GM23248 (cell line): ENCODE measurements at places on chromosomes 4 and X.

- peak; percentile 54 for DNase-seq
Measured at GRCh38 chr4:53931461-53931961, 132.9 kb downstream of the CHIC2 start.

- DNase-seq = no peak
Measured at GRCh38 chr4:81811562-81812293, 340.0 kb upstream of the RASGEF1B start.

GRCh38 chr4:145881989-145882388, 56.6 kb downstream of the ZNF827 start:
- DNase-seq = no peak

GRCh38 chr4:26013629-26014028, 99.6 kb downstream of the SMIM20 start:
- no peak for DNase-seq

GRCh38 chr4:76457885-76458284, 22.9 kb downstream of the SHROOM3 start:
- DNase-seq = no peak

DNA sequence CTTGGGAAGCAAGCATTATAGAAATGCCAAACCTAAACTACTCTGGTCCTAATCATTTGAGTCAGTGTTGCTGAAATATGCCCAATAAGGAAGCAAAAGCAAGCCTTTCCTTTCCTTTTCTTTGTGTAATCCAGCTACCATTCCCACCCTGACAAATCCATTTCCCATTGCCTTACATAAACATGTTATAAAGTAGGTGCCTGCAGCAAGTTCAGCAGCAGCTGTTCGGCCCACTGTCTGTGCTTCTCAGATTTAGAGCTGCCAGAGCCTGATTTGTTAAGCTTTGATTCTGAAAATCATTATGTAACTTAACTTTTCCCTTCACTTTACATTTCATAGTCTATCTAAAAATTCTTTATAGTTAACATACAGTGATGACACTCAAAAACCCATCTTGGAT, 148.6 kb downstream of the EPHA5 start:
- DNase-seq = no peak

DNA sequence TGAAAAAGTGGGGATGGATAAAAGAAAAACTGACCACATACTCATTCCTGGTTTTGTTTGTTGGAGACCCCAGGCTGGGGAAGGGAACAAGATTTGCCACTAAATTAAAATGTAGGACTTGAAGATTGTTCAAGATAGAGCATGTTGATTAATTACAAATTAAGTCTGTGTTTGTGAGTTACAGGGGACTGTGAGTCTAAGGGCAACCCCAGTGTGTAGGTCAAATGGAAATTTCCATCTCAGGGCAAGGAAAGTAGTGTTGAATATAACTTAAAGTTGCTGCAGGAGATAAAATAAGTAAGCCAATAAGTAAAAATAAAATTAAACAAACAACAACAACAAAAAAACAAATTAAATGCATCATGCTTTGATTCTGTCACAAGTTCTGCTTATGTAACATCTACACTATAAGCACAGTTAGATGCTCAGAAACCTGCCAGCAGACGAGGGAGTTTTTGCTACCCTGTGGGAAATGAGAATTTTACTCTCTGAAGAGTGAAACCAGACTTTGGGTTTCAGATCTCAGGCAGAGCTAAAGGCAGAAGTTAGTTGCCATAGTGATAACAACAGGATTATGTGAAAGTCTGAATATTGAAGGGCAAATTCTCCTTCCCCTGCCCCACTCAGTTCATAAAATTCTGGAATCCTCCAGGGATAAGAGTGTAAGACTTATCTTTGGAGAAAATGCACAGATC, 352.3 kb downstream of the GRXCR1 start:
- no peak for DNase-seq

DNA sequence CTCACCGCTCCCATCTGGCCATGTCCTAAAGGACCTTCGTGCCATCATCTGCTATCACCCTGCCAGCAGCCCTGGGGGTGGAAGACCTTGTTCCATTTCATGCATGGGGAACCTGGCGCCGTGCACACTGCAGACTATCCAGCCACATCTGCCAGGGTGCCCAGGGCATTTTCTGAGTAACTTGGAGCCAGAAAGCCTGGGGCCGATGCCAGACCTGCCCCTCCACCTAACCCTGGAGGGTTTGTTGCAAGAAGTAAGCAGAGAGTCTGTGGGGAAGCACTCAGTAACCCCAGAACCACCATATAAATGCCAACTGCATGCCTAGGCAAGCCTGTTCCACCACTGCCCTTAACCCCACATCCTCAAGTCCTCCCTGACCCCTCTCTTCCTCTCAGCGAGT, 7.3 kb downstream of the HAUS7 start:
- no peak for DNase-seq

- DNase-seq = no peak
Measured at GRCh38 chrX:20382082-20382481, 115.4 kb upstream of the RPS6KA3 start.

- no peak for DNase-seq
Measured at GRCh38 chrX:136491832-136492231, 4.1 kb downstream of the BRS3 start.

DNA sequence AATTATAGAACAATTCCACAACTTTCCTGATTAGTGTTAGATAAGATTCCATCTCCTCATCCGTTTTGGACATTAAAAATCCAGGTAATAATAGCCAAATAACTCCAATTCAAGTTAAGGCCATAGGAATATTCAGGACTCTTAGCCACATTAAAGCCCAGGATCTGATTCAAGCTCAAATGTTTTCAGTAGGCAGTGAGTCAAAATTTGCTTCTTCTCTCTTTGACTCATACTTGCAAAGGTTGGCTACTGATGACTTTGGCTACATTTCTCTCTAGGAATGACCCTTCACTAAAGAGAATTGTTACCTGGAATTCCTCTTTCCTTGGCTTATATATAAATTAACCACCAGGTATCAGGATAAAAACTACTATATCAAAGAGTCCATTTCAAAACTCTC, 354.9 kb upstream of the HS3ST1 start:
- no peak for DNase-seq

- no peak for DNase-seq
Measured at GRCh38 chr4:142447009-142447408, 399.1 kb downstream of the INPP4B start.

DNA sequence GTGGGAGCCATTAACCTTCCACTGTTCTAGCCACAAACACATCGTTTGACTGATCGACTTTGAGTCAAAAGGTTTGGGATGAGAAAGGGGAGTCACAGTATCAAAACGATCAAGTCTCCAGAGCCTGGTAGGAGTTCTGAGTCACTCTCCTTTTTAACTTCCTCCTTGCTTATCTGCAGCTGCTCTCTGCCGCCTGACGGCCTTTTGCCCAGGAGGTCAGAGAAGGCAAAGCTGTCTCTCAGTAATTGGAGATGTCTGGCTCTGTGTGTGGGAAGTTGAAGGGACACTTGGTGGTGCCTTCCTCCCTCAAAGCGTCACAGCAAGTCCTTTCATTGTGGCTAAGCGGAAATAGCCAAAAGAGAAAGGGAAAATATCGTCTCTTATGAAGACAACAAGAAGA, 63.1 kb downstream of the ANOS1 start:
- no peak for DNase-seq

GRCh38 chrX:31421441-31421840, 349.6 kb upstream of the FTHL17 start:
- DNase-seq = no peak

- DNase-seq = no peak
Measured at GRCh38 chr4:155402941-155403340, 26.2 kb upstream of the MAP9 start.

DNA sequence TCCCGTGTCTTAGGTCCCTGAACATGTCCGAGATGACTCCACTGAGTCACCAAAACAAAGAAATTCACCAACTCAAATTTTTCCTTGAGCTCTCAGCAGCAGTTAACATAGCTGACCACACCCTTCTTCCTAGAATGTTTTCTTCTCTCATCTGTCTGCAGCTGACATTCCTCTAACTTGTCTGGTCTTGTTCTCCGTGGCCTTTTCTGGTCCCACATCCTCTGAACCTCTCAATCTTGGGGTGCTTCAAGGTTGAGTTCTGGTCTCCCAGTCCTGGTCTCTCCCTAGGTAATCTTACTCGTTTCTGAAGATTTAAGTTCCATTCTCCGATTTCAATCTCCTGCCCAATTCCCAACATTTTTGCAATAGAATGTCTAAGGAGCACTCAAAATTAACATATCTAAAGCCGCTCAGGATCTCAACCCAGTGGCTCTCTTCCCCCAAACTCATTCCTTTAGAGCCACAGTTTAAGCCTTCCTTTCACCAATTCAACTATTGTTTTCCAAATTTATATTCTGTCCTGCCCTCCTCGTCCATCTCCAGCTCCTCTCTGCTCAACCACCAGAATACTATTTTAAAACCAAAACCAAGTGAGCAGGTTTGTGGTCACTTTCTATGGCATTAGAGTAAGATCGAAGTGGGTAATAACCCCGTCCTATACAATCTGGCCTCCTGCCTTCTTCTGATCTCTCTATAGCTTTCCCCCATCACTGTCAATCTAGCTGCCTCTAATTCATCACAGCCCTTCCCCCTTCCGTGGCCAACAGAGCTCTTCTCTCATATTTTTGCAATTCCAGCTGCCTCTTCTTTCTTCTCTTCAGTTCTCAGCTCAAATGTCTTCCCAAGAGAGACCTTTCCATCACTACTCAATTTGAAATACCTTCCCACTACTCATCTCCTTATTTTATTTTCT, 1.2 kb downstream of the TRIML2 start:
- DNase-seq = peak; percentile 1

GRCh38 chr4:145734031-145734430, 54.1 kb downstream of the C4orf51 start:
- peak; percentile 45 for DNase-seq

DNA sequence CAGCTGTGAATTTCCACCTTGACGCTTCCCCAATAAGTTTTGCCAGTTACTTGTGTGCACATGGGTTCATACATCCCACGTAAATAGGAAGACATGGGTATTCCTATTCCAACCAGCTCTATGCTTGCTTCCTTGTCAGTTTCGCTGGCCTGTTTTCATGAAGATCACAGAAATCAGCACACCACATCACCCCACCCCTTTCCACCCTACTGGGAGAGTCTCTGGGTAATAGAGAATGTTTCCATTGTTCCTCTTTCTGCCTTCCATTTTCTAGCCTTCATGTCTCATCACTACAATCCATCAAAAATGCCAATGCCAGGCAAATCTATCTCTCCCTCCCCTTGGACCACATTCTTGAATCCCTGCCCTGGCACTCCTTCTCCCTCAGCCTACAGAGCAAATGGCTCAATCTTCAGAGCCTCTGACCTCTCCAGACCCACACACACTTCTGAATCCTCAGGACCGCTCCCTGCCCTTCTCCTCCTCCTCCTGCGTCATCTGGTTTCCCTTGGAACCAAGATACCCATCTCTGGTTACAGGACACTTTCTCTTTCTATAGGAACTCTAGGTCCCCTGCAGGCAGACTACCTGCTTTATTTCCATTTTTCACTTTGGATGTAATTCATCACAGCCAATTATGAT, 323.3 kb downstream of the DHX15 start:
- peak; percentile 7 for DNase-seq

- no peak for DNase-seq
Measured at GRCh38 chr4:81084634-81085033, 54.1 kb downstream of the BMP3 start.

DNA sequence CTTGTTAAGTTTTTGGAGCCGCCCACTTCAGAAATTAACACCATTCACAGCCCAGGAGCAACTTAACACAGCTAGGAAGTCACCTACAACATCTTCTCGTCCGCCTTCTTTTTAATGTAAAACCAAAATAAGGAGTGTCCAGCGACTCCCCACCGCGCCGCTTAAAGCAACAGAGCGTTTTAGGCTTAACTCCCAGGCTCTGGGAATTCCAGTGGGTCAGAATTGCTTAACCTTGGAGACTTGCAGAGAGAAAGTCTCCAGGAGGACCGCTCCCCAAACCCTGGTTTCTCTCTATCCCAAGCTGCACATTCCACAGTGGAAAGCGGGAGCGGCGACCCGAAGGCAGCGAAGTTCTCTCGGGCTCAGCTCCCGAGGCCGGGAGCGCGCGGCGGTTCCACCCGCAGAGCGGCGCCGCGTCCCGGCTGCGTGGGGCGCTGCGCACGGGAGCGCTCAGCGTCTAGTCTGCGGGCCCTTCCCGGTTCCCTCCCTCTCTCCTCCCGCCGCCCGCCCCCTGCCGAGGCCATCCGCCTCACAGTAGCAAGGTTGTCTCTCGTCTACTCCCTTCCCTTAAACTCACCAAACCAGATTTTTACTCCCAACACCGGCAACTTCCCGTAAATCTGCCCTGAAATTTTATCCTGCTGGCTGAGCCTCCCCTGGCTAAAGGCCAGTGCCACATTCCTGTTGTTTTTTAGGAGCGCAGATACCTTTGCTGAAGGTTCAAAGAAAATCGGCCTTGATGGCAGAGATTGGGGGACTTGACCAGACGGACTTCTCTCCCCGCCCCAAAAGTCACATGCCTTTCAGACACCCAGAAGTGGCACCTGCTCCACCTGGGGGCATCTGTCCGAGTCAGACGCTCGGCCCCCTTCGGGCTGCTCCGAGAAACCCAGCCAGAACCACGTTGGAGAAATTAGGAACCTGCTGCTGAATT, at the start of gene RBM47:
RBM47 (minus strand) TSS at position 464 of the 934 bp plus-strand sequence. CDS start 190,971 bp downstream, outside the sequence.
- peak; percentile 76 for DNase-seq

- DNase-seq = no peak
Measured at GRCh38 chr4:83065266-83065665, 30.3 kb downstream of the COPS4 start.

- DNase-seq = no peak
Measured at GRCh38 chrX:29518100-29518499, 697.3 kb upstream of the MAGEB2 start.

GRCh38 chrX:134443461-134443860, 16.5 kb upstream of the HPRT1 start:
- no peak for DNase-seq

- DNase-seq = peak; percentile 73
Measured at GRCh38 chr4:128286474-128287058, 1.0 kb downstream of the PGRMC2 start.

DNA sequence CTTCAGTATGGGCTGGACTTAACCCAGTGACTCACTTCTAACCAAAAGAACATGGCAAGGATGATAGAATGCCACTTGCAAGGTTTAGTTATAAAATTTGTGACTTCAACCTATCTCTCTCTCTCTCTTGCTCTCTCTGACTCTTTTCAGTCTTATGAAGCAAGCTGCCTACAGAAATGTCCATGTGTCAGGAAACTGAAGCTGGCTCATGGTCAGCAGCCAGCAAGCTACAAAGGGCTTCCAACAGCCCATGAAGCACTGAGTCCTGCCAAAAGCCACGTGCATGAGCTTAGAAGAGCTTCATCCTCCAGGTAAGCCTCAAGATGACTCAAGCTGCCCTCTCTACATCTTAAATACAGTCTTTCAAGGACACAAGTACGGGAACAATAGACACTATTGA, 100.3 kb downstream of the HS3ST1 start:
- DNase-seq = no peak

GRCh38 chr4:173410079-173410478, 11.2 kb upstream of the SCRG1 start:
- no peak for DNase-seq

- DNase-seq = peak; percentile 0
Measured at GRCh38 chrX:97306771-97307470, 423.2 kb downstream of the RPA4 start.

DNA sequence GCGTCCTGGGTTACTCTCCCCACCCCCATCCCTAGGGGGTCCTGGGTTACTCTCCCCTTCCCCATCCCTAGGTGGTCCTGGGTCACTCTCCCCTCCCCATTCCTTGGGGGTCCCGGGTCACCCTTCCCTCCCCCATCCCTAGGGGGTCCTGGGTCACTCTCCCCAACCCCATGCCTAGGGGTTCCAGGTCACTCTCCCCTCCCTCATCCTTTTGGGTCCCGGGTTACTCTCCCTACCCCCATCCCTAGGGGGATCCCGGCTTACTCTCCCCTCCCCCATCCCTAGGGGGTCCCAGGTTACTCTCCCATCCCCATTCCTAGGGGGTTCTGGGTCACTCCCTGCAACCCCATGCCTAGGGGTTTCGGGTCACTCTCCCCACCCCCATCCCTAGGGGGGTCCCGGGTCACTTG, 1.5 kb downstream of the ASMTL start:
- no peak for DNase-seq
